ENCODE measurements at places on chromosomes 7 and 10. TPM values are rescaled to one million over a fixed set of nuclear protein-coding genes. Genes with fewer than 3 reads are reported as not detected.

DNA sequence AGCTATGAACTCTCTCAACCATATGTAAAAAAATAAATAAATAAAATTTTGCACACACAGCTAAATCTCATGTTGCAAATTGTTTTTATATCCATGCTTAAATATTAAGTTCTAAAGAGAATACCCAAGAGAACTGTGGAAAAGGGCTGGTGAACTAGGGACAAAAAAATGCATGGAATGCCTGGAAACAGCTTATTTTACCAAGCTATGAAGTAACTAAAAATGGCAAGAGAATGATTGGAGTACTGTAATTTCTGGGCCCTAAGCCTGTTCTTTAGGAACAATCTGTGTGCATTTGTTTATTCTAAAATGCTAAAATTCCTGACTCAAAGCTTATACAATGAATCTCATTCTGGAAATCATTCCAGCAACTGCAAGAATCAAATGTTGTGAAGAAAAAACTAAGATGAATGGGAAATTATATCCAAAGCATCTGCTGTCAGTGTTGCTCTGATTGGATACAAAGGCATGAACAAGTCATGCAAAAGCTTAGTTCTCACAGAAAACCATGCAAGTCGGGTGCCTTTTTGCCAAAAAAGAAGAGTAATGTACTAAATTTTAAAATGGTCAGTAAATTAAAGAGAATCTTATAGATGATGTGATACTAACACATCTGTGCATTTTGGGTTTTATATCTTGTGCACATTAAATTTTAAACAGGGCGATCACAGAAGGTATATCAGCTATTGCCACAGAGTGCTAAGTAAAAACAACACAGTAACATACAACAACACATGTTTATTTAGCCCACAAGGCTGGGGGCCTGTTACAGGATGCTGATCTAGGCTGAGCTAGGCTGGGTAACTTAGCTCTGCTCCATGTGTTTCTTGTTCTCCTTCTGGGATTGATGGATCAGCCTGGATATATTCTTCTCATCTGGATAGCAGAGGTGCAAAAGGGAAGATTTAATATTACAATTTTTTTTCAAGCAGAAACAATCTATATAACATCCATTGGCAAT, 453.5 kb upstream of the SEMA3A start:
- peak; percentile 64 for DNase-seq

DNA sequence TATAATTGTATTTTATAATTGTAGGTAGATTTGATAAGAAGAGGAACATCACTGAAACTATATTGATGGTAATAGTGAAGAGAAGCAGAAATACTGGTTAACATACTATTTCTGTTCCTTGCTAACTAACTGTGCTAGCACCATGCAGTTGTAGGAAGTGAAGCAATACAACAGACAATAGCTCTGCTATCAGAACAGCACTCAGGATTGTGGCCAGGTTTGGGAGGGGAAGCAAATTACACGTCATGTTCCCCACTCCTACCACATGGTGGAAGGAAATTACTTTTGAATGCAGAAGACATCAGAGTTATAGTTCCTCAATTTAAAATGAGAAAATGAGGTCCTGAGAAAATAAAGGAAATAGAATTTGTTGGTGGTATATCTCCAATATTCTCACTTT, 151.1 kb downstream of the DGKB start:
- DNase-seq = no peak

DNA sequence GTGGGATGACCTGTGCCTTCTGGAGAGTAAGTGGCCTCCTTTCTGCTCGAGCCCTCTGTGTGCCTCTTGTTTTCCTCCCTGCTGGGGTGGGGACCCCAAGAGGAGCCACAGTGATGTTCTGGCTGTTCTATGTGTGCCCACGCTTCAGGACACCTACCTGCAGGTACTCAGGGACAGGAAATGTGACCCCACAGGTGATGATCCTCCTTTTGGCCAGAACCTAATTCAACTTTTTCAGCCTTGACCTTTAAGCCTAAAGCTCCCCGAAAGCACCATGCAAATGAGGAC, 70.3 kb downstream of the VWA2 start:
- DNase-seq = no peak

DNA sequence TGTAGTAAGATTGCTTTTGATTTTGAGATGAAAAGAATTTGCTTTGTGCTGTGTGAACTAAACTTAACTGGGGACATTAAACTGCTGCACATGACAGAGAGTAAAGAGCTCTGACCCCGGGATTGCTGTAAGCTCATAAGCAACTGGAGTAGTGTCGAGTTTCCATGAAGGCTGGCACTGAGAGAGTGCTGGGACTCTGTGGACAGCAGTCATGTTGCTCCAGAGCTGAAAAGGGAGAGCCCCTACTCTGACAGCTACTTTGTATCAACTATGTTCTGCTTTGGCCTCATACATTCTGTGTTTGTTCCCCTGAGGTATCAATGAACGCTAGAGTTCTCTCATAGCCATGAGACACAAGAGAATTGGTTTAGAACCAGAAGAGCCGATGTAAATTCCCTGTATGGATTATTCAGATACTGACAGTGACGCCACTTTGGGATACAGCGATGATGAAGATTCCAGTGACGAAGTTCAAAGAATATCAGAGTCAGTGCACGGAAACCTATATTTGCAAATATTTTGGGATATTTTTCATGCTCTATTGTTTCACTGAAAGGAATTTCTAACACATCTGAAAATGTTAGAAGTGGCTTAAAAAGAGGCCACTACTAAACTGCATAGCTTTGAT, 185.9 kb upstream of the DKK1 start:
- no peak for DNase-seq

- DNase-seq = peak; percentile 92
Measured at GRCh38 chr10:100345570-100346330, 1.3 kb upstream of the SCD start.

DNA sequence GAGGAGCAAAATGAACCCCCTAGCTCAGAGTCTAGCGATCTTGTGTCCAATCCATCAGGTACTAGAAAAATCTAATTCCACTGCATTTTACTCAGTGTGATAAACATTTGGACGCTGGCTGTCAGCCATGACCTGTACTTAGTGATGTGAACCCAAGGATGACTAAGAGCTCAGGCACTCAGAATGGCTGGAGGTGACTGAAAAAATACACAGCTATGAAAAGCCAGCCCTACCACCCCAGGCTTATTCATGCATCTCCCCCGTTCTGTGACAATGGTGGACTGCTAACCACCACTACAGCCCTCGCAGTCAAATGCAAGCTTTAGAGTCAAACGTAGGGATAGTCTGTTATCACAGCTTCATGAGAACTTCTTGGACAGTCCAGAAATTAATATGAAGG, 14.9 kb downstream of the AFAP1L2 start:
- DNase-seq = peak; percentile 96

DNA sequence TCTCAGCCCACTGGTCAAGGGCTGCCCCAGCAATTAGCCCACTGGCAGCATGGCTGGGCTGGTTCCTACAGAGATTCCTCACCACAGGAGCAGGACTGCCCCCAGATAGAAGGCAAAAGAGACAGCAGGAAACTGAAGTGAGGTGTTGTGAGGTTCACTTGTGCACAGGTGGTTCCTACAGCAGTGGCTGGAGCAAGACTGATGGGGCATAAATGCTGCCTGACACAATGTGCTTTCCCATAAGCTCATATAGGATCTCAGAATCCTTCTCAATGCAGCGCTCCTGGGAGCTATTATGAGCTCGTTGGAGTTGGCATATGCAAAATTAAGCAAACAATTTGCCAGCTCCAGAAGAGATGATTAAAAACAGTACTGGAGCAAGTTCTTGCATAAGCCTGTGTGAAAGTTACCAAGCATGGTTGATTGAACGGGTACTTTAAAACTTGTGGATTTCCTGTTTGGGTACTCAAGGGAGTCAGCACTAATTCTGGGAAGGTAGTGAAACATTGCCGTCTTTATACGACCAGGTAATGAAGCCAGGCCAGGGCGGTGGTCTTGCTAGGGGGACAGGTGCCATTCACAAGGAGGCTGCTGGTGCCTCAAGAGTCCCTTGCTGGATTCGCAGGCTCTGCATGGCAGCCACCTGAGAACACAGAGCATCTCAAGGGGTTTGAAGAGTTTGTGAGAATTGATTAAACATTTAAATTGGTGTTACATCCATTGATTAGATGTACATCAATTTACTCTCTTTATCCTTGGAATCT, 20.3 kb upstream of the PRKCQ start:
- DNase-seq = peak; percentile 36

- peak; percentile 11 for DNase-seq
Measured at GRCh38 chr10:23543691-23544380, 105.0 kb downstream of the OTUD1 start.

DNA sequence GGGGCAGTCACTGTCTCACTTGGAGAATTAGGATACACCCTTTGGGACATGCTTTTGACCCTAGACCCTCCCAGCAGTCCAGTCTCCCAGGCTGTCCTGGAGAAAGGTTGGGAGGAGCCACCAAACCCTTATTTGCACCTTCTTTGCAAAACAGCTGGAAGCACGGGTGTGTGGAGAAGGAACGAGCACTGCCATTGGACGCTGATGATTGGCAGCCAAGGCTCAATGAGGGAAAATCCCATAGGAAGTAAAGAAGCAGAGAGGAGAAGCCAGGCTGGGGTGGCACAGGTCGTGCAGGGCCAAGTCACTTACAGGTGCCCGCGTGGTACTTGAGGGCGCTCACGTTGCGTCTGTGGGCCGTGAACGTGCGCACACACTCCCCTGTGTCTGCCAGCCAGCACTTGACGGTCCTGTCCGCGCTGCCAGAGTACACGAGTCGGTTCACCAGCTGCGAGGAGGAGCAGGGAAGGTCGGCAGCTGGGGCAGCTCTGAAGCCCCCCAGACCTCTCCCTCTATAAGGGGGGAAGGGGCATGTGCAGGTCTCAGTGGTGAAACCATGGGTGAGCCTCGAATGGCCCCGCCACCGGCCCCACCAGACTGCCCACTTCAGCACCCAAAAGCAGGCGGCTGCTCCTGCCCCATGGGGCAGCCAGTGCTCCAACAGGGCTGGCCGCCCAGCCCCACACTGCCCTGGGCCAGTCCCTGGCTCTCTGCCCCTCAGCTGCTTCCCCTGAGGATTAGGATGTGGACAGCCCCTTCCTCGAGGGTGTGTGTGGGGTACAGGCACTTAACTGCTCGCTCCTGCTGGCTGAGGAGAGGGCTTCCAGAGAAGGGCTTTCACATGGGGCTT, 24.8 kb downstream of the WDR86 start:
- no peak for DNase-seq

GRCh38 chr10:98256692-98257091, 11.3 kb downstream of the LOXL4 start:
- no peak for DNase-seq

- DNase-seq = no peak
Measured at GRCh38 chr10:13973742-13974141, 357.0 kb downstream of the FRMD4A start.

DNA sequence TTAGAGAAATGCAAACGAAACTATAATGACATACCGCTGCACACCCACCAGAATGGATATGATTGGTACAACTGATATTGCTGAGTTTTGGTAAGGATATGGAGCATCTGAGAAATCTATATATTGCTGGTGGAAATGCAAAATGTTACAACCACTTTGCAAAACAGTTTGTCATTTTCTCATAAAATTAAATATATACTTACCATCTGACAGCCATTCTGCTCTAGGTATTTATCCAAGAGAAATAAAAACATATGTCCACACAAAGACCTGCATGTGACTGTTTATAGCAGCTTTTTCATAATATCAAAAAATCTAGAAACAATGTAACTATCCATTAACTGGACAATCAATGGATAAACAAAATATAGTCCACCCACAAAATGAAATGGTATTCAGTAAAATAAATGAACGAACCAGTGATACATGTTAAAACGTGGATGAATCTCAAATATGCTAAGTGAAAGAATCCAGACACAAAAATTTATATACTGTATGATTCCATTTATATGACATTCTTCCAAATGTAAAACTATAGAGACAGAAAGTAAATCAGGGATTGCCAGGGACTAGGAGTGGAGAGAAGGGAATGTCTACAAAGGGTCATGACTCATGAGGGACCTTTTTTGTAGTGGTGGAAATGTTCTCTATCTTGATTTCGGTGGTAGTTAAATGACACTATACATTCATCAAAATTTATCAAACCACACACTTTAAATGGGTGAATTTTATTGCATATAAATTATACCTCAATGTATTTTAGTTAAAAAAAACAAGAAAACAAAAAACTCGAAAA, 312.0 kb upstream of the GLI3 start:
- DNase-seq = no peak

- DNase-seq = peak; percentile 74
Measured at GRCh38 chr10:4646547-4646946, 179.5 kb upstream of the AKR1E2 start.

DNA sequence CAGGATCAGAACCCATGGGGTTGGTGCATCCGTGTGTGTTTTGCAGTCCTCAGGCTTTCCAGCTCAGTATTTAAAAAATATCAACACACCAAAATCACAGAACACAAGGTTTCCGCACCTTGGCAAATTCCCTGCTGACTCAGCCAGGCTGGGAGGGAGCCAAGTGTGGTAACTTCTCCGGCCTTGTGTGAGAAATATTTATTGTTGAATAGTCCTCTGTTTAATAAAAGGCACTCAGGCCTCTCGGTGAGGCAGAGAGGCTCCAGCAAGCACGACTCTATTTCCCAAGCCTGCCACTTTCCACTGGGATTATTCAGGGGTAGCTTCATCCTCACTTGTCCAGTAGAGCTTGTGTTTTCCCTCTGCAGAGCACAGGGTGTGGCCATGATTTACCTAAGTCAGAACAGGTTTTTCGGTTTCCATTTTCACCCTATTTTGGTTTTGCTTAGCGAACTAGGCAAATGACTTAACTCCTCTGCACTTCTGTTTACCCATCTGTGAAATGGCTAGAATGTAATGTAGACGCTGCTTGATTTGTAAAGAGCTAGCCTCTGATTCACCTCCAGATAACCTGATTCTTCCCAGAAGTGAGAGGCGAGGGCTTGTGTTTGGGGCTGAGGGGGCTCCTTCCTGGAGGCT, 13.0 kb upstream of the CHST15 start:
- DNase-seq = peak; percentile 95

DNA sequence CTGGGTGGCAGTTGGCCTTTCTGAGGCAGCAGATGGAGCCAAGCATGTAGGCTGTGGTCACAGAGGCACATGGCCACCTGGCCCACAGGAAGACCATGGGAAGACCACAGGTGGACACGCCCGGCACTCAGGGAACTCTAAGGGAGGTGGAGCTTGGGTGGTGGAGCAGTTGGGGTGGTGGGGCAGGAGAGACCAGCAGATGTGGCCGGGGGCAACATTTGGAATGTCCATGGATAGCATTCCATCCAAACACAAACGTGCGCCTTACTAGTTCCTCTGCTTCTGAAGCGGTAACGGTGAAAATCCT, 290.9 kb downstream of the PTPRN2 start:
- no peak for DNase-seq

Gene CCDC7
- 3.5 TPM for total RNA-seq

Gene PDZD7
- 4.7 TPM for total RNA-seq

Gene DKK1
- total RNA-seq = 2.7 TPM

Gene KNDC1
- total RNA-seq = not detected

Gene WDR86
- not detected for total RNA-seq

Gene LBX1
- not detected for total RNA-seq

All from renal cortical epithelial cell (primary cell).